ENCODE measurements at places on chromosomes 1 and 21.

DNA sequence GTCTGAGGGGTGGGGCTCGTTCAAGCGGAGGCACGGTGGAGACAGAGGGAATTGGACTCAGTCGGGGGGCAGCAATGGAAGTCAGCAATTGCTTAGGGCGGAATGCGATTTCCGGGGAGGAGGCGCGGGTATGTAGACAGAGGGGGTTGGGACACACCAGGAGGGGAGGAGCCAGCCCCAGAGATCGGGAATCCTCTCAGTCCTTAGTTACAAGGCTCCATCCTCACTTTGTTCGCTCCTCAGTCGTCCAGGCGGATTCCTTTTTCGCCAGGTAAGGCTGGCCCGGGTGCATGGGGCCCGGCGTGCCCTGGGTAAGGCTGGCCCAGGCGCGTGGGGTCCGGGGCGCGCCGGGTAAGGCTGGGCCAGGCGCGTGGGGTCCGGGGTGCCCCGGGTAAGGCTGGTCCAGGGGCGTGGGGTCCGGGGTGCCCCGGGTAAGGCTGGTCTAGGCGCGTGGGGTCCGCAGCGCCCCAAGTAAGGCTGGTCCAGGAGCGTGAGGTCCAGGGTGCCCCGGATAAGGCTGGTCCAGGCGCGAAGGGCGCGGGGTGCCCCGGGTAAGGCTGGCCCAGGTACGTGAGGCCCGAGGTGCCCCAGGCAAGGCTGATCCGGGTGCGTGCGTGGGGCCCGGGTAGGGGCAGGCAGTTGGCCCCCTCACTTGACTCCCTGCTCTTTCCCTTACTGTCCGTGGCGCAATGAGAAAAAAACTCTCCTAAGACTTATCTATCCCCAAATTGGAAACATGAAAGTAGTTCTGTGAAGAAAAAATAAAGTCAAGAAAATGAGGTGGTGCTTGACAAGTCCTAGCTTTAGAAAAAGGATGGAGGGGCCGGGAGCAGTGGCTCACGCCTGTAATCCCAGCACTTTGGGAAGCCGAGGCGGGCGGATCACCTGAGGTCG lies at the start of gene L1TD1:
Gene L1TD1 (plus strand): TSS at position 199 of the 894 bp plus-strand sequence. CDS start 11,780 bp downstream, outside the sequence.
- DNase-seq = no peak

DNA sequence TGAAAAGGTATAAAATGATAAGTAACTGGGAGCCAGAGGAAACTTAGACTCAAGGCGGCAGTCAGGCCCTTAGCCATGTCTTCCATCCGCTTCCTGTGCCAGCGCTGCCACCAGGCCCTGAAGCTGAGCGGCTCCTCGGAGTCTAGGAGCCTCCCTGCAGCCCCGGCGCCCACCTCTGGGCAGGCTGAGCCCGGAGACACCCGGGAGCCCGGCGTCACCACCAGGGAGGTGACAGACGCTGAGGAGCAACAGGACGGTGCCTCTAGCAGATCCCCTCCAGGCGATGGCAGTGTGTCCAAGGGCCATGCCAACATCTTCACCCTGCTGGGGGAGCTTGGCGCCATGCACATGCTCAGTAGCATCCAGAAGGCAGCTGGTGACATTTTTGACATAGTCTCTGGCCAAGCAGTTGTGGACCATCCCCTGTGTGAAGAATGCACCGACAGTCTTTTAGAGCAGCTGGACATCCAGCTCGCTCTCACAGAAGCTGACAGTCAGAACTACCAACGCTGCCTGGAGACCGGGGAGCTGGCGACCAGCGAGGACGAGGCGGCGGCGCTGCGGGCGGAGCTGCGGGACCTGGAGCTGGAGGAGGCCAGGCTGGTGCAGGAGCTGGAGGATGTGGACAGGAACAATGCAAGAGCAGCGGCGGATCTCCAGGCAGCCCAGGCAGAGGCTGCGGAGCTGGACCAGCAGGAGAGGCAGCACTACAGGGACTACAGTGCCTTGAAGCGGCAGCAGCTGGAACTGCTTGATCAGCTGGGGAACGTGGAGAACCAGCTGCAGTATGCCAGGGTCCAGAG lies at the start of gene BECN2:
Gene BECN2 (plus strand): TSS at position 76 of the 803 bp plus-strand sequence. CDS start 0 bp downstream, at position 76.
- DNase-seq = no peak

DNA sequence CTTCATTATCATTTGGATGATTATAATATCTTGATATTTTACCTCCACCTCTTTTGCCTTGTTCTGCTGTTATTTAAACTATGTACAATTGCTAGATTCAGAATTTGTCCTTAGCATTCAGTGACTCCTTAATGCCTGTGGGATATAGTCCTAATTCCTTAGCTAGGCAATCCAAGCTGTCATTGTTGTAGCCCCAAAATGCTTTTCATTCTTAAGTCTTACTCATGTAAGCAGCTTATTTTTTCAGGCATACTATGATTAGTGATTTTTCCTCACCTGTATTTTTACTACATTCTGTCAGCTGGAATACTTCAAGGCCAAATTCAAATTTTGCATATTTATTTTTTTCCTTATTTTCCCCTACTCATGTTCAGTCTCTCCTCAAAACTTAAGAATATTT lies 13.4 kb downstream of the PKN2 start:
- DNase-seq = no peak

GRCh38 chr1:244318512-244318911 lies 133.2 kb downstream of the ADSS2 start:
- DNase-seq = no peak

DNA sequence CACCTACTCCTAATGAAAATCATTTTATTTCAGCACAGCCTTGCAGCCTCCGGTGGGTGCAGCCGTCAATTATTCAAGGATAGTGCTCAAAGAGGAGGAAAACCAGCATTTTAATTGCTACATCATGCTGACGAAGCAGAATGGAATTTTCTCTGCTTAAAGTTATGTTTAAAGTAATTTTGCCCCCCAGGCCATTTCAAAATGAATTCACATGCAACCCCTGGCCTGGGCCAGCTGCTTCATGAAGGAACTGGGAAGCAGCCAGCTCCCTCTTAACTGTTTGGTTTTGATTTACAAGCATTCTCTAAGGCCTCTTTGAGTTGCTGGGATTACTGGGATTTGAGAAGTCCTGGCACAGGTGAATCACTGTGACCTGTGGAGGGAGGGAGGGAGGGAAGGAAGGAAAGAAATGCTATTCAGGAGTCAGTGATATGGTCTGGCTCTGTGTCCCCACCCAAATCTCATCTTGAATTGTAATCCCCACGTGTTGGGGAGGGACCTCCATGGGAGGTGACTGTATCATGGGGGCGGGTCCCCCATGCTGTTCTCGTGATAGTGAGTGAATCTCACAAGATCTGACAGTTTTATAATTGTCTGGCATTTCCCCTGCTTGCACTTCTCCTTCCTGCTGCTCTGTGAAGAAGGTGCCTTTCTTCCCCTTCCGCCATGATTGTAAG lies 66.0 kb downstream of the PGBD5 start:
- no peak for DNase-seq

DNA sequence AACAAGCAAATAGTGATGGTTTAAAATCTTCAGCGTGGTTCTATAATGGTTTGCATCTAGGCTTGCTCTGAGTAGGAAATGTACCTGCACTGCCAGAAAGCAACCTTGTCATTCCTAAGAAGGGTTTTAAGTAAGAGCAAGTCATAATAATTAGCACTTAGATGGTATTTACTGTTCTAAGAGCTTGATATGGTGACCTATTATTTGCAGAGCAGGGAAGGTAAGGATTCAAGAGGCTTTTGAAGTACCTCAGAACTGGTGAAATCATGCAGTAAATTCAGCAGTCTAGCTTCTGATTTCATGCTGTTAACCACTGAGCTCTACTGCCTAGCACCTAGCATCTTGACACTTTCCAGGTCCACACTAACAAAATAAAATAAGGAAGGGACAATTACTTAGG lies 23.7 kb downstream of the ATP1A1 start:
- DNase-seq = no peak

GRCh38 chr1:155062151-155062686 lies 1.3 kb upstream of the EFNA4 start:
- no peak for DNase-seq

- no peak for DNase-seq
Observed at GRCh38 chr1:60413091-60413490, 339.5 kb upstream of the C1orf87 start.

DNA sequence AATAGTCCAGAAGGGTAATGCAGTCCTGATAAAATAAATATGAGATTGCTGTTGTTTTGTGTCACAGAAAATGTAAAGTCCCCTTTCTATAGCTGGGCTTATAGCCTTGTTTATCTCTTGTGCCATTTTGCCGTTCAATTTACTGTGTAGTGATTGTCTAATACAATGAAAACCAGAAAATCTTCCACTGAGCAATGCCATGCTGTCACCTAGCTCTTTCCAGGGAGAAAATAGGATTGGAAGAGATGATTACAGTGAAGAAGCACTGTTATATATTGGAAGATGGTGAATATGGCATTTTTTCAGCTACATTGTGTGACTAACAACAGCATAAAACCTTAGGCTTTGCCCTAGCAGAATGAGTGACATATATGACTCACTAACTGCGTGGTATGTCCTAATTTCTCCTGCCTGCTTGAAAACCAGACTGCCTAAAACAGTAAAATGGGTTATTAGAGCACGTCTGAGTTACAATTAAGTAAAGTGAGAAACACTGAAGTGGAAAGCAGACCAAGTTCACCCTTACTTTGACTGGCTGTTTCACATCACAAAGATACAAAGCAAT lies 332.4 kb upstream of the ZP4 start:
- no peak for DNase-seq

DNA sequence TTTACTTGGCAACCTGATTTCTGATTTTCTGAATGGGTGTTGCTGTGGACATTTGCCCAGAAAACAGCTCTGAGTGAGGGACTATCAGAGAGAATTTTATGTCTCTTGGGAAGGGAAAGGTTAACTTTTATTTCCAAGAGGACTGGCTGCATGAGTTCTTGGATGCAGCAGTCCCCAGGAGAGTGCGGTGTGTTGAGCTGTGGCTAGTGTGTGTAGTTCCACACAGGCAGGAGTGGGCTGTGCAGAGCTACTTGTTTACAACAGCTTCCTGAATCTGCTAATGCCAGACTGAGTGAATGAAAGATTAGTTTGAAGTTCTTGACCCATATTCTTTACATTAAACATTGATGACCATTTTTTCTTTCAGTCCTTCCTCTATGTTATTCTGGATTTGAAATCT lies 41.0 kb upstream of the APOBEC4 start:
- DNase-seq = no peak

DNA sequence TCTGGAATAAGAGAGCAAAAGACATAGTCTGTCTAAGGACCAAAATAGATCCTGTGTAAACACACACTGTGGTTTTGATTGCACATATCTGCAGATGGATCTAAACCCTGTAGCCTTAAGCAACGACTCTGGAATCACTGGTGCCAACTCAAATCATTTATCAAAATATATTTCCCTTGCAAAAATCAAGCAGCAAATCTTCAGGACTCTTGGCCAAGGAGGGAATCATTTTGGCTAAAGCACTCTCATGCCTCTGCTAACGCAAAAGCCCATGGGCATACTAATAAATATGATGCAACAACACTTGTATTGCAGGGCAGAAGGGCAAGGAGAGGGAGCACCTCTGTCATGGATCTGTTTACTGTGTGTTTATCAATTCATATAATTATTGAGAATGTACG lies 155.4 kb upstream of the DUSP10 start:
- no peak for DNase-seq

GRCh38 chr1:15218287-15219279 lies 28.4 kb upstream of the FHAD1 start:
- DNase-seq = no peak

- no peak for DNase-seq
Observed at GRCh38 chr1:100265562-100265930, 470 bp upstream of the RTCA start.

DNA sequence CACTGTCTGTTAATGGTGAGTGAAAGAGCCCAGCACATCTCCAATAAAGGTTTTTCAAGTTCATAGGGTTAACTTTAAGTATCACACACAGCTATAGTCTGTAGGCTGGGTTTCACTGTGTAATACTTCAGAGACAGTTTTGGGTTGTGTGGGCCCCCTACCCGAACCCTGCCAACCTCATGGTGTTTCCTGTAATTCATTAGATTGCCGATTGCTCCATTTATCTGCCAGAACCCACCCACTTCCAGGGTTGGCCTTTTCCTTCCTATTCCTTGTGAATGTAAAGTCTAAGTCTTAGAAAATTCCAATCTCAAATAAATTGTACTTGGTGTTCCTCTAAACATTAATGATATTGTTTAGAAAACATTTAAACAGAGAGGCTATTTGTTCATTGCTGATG lies 43.6 kb downstream of the CTTNBP2NL start:
- DNase-seq = no peak

DNA sequence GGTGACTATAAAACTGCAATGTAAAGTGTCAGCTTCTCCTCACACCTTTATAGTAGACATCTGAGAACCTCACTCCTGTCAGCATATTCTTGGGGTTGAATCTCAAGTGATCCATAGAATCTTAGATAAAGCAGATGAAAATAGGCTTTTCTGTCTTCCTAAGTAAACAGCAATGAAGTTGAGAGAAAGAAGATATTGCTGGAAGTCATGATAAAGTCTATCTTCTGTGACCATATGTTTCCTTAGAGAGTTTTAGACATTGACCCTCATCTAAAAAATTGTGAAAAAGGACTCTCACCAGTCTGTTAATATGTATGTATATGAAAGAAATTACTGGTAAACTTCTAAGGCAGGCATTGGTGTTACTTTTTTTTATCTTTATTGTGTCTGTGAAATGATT lies 66.8 kb downstream of the LIPI start:
- no peak for DNase-seq

DNA sequence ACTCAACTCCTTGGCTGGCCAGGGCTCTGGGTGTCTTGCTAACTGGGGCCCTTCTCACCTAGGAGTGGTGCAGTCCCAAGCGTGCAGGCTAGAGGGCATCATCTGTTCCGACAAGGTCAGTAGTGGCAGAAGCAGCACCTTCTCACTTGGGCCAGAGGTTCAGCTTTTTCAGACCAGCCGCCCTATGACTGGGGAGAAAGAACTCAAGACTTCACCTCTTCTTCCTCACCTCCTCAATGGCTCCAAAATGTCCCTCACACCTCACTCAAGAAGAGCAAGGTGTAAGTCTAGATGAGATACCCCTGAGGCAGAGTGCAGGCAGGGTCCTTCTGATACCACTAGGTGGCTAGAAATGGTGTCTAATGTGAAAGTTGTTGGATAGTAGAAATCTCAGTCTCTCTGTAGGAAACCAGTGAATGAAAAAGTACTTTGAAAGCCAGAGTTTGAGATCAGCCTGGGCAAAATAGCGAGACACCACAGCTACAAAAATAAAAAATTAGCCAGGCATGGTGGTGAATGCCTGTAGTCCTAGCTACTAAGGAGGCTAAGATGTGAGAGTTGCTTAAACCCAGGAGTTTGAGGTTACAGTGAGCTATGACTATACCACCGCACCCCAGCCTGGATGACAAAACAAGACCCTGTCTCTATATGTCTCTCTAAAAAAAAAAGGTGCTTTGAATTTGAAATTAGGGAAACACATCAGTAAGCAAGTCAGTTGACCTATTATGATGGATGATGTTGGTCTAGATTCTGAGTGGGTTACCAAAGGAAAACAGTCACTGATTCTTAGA lies 8.6 kb upstream of the IL20 start:
- DNase-seq = no peak

- DNase-seq = no peak
Observed at GRCh38 chr1:221891708-221892107, 149.8 kb upstream of the DUSP10 start.
